CD4-positive, CD25-positive, alpha-beta regulatory T cell (primary cell): ENCODE measurements at places on chromosomes 7 and 10. TPM values are rescaled to one million over a fixed set of nuclear protein-coding genes. Genes with fewer than 3 reads are reported as not detected.

DNA sequence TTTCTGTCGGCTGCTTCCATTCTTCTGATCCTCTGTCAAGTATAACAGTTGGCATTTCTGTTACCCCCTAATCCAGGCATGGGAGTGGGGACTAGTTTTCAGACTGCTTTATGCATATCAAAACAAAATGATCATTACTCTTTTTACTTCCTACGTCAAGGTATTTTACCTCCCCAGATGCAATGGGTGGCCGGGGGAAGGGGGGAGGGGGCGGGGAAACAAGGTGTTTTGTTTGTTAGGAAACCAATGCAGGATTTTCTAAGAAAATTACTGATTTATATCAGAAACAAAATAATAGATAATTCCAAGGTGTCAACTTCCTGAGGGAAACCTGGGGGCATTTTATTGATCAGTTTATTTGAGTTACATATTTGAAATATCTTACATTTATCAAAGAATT is 66.3 kb downstream of the NRF1 start:
- DNase-seq: no peak
- H3K27ac ChIP-seq: no peak overlapping the region
- peaks cover 52% of the 10 kb centered on the region for H3K36me3 ChIP-seq
- no peak overlapping the region for H3K4me3 ChIP-seq
- no peaks in the 10 kb centered on the region for H3K4me1 ChIP-seq
- H3K27me3 ChIP-seq: no peaks in the 10 kb centered on the region

DNA sequence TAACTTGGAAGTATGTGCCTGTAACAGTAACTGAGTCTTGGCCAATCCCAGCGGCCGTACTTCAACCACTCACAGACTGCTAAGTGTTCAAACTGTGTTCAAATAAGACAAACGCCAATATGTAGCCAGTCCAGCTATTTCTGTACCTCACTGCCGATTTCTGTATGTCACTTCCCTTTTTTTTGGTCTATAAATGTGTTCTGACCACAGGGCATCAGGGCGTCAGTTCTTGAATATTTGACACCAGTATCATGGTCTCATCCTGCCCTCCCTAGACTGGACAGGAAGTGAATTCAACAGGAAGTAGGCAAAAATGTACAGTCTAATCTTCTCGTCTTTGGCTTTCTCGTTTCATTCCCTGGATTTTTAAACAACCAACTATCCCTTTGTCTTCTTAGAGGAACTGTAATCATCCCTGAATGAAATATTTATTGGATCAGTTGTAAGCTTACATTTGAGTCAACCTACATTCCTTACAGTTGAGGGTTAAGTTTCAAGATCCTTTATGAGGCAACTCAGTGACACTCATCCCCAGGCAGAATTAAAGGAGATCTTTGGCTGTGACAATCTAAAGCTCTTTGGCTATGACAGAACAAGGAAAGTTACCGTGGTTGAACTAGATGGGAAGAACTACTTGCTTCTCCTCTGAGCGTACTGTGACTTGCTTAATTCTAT is 232.7 kb downstream of the NSUN6 start:
- no peak overlapping the region for H3K27ac ChIP-seq
- no peak for DNase-seq
- no peaks in the 10 kb centered on the region for H3K36me3 ChIP-seq

- no peak for DNase-seq
- H3K27me3 ChIP-seq: peaks cover 4% of the 10 kb centered on the region
- no peak overlapping the region for H3K27ac ChIP-seq
- no peaks in the 10 kb centered on the region for H3K36me3 ChIP-seq
- no peak overlapping the region for H3K4me3 ChIP-seq
Observed at GRCh38 chr10:126391192-126391885, 3.1 kb upstream of the ADAM12 start.

DNA sequence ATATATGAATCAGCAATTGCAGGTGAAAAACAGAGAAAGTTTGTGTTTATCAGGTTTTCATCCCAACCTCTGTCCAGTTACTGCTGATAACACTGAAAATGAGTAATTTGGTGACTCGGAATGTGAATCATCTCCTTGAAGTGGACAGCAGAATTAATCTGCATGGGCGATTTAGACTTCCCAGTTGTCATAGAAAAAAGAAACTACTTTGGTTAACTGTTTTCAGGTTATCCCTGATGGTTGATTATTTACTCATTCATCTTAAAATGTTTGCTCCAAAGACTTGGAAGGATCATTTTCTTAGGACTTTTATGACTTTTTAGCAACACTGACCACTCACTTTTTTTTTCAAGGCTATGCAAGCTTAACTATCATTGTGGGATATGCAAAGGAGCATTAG is 504.1 kb upstream of the ANKRD30A start:
- H3K27me3 ChIP-seq: no peaks in the 10 kb centered on the region
- no peak overlapping the region for H3K27ac ChIP-seq
- DNase-seq: no peak
- no peak overlapping the region for H3K4me3 ChIP-seq
- no peaks in the 10 kb centered on the region for H3K36me3 ChIP-seq

The ENO4 gene
- polyA plus RNA-seq: not detected

The GSDME gene
- 0.55 TPM for polyA plus RNA-seq

The SRRM3 gene
- not detected for polyA plus RNA-seq

The CBLL1 gene
- polyA plus RNA-seq: 150 TPM

The ATRNL1 gene
- polyA plus RNA-seq: not detected
